ENCODE measurements at places on chromosomes 5 and 9.
A peak's percentile ranks its signal among the peaks of the same experiment; 100 is the strongest.

GRCh38 chr5:132096904-132097303 lies 23.3 kb downstream of the CSF2 start:
- DNase-seq = no peak

- peak; percentile 34 for DNase-seq
Observed at GRCh38 chr5:178186427-178186826, 744 bp downstream of the GMCL2 start.

DNA sequence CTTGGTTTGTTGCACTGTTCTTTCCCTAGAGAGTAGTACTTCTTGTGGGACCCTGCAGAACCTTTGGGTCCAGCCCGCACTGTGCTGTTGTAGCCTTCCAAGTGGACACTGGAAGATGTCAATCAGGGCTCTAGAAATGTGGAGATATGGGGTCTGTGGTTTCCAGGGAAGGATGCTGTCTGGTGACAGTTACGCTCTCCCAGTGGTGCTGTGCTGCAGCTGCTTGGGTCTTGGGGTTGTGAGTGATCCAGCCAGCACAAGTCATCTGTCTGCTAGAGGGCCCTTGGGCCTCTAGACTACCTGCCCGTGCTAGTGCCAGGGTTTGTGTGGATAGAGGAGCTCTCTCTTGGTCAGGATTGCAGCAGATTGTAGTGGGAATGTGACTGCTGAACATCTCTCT lies 484.5 kb downstream of the DMAC1 start:
- no peak for DNase-seq

GRCh38 chr5:119346394-119346793 lies 9.4 kb upstream of the TNFAIP8 start:
- no peak for DNase-seq

DNA sequence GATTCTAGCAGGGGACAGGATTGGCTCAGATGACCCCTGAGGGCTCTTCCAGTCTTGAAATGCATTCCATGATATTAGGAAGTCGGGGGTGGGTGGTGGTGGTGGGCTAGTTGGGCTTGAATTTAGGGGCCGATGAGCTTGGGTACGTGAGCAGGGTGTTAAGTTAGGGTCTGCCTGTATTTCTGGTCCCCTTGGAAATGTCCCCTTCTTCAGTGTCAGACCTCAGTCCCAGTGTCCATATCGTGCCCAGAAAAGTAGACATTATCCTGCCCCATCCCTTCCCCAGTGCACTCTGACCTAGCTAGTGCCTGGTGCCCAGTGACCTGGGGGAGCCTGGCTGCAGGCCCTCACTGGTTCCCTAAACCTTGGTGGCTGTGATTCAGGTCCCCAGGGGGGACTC lies 2.9 kb upstream of the MYOZ3 start:
- no peak for DNase-seq

DNA sequence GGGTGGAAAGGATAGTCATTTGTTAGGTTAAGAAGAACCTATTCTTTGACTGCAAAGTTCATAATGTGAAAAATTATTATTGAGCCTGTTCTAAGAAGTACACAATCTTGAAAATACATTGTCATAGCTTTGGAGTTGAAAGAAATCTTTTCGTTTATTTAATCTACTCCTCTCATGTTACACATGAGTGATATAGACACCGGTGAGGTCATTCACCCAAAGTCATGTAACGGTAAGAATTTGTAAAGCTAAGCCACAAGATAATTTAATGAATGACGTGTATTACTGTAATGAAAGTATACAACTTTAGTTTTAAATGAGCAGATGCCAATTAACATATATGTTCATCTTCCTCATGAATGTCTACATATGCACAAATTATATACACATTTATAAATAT lies 284.1 kb upstream of the PDE4D start:
- peak; percentile 3 for DNase-seq

GRCh38 chr9:20205821-20206220 lies 416.5 kb downstream of the MLLT3 start:
- DNase-seq = no peak

DNA sequence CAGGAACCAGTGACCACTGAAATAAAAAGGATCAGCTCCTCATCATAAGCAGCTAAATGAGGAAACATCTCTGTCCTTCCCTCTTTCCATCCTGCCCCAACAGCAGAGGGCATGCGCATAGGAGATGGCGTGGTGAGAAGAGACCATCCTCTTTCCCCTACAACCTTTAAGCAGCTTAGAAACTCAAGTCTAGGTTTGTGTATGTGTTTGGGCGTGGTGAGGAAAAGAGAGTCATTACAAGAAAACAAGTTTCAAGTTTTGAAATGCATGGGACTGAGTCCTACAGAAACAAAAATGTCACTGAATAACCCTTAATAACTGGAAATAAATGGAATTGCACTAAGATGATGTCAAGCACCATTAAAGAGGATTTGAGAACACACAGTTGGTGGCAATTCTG lies 96.4 kb upstream of the IL12B start:
- no peak for DNase-seq

DNA sequence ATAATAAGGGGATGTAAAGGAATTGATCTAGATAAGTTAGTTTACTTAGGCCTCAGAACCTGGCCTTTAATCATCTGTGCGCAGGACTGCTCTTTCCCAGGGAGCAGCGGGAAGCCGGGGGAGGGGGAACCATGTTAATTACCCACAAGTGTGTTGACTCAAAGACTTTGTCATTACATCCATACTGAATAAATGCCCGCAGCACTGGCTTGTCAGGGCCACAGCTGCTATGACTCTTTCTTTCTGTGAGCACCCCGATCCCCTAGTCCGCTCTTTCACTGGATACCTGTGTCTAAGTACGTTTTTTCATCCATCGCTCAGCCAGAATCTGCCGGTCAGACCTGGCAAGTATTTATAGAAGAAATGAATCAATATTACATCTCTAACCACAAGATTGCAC lies 249.3 kb upstream of the DMRT1 start:
- DNase-seq = no peak

DNA sequence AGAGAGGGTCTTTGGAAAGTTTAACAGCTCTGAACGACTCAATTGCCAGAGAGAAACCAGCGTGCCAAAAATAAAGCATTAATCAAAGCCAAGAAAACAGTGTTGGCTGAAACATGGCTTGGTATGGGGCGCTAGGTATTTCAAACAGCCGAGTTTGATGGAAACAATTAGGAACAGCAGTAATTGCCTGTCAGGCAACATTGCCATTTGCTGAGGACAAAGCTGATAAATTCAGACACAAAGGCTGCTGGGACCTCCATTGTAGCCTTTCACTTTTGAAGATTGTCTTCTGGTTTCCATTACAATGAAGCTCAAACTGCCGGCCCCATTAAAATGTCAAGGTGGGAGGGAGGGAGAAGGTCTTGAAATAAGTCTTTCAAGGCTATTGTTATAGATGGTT lies 125.4 kb upstream of the SPDL1 start:
- no peak for DNase-seq

DNA sequence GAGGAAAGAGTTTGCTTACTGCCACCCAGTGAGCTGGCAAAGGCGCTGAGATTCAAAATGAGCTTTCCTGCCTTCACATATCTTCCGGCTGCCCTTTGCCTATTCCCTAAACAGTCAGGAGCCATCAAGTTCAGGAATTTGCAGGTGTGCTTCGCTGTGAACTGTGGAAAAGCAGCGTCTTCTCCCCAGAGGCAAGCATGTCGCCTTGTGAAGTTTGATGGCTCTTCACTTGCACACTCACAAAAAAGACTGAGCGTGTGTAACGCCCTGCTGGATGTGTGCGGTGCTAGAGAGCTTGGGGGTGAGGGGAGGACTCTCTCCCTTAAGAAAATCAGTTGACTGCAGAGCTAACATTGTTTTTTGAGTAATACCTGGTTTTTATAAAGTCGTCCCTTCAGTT lies 288.7 kb downstream of the DOCK8 start:
- DNase-seq = no peak

- peak; percentile 84 for DNase-seq
Observed at GRCh38 chr9:116697362-116697761, 10.3 kb downstream of the TRIM32 start.

DNA sequence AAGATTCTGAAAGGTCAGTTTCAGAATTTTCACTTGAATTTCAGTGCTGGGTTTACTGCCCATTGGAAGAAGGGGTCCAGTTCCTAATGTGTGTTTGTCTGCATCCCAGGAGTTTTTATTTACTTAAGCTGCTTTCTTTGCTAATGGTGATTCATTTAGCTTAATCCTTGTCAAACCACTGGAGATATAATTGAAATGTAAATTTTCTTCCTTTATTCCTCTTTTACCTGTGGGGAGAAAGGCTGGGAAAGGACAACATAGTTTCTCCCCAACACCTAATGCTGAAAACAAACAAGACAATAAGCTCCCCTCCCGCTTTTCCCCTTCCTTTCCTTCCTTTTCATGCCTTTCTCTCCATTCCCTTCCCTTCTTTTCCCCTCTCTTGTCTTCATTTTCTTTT lies 185.8 kb downstream of the KCTD16 start:
- DNase-seq = no peak

DNA sequence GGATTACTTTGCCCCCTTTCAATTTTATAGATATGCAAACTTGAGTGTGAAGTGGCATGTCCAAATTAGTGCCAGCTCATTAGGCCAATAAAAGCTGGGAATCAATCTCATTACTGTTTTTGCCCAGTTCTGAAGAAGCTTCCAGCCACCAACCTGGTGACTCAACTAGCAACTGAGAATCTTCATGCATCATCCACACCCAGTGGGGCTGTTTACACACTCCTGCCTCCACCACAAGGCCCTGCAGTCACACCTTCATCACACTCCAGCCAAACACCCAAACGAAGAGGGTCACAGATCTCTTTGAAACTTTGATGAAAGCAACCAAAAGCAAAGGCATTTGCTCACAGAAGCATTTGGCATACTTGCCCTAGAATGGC lies 41.3 kb upstream of the S1PR3 start:
- peak; percentile 44 for DNase-seq

- DNase-seq = no peak
Observed at GRCh38 chr9:131627326-131627647, 82.0 kb downstream of the PRRT1B start.

DNA sequence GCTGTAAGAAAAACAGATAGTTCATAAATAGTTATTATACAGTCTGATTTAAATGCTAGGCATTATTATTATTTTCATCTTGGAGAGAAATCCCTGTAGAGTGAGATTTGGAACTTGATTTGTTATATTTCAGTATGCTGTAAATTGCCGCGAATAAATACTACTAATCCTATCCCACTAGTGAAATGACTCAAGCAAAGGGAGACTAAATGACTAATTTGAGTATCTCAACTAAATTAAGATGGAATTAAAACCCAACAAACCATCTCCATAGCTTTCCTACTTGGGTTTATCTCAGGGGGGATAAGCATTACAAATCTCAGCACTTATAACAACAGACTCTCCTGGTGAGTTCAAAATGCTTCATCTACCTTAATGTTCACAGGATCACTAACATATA lies 206.0 kb downstream of the MCTP1 start:
- DNase-seq = peak; percentile 19

DNA sequence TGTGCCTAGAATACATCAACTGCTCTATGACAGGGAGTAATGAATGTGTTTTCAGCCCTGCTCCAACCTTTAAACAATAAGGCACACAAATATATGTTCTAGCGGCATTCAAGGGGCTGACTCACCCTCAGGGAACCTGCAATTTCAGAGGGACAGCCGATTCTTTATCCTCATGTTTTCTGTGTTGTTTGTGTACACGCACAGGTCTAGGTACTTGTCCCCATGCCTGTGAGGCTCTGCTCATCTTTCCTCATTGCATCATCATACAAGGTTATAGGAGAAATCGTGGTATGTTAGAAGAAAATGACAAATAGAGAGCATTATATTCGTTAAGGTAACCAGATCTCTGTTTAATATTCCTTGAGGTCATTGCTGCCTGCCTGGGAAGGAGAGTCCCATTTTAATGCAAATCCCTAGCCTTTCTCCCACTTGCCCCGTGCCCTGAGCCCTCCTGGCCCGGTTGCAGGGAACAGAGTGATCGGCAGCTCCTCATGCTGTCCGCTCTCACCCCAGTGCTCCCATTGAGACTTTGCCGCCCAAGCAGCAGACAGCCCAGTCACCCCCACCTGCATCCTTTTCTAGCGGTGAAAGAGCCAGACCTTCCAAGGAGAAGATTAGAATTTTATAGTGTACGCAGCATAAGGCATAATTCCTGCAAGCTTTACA lies 14.6 kb downstream of the MAP1B start:
- no peak for DNase-seq

All from ELR (cell line).